ENCODE measurements at places on chromosomes 16 and 17. TPM values are rescaled to one million over a fixed set of nuclear protein-coding genes. Genes with fewer than 3 reads are reported as not detected.
A peak's percentile ranks its signal among the peaks of the same experiment; 100 is the strongest.

Gene NUDT16L1
- total RNA-seq: 37.7 TPM

Gene C16orf46
- 4.4 TPM for total RNA-seq

Gene PSMC3IP
- total RNA-seq: 10.6 TPM

Gene C16orf54
- total RNA-seq: 2.1 TPM

- no peaks in the 10 kb centered on the region for H3K36me3 ChIP-seq
- DNase-seq: peak; percentile 18
- no peaks in the 10 kb centered on the region for H3K27me3 ChIP-seq
- H3K4me1 ChIP-seq: no peaks in the 10 kb centered on the region
Measured at GRCh38 chr16:66298571-66299120, 67.8 kb upstream of the CDH5 start.

Measured in type B pancreatic cell (in vitro differentiated cells).